ENCODE measurements at places on chromosomes 2 and 18.

DNA sequence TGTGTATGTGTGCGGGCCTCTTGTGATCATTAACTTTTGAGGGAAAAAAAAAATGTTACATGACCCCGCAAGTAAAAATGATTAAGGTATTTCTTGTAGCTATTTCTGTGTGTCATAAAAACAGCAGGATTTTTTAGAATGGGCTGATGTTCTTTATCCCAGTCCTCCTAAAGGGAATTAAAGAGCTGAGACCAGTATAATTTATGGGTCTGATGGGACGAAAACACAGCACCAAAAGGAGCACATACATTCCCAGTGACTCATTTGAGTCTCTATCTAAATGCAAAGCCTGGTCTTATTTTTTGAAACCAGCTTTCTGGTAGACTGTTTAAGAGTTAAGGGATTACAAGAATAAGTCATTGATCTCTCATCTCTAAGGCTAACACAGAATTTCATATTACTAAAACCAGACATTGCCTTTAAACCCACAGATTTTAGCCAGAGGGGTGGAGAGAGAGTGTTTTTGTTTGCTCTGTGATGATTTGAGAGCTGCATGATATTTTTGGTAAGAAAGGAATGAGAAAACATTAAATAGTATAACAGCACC, 342.3 kb upstream of the EPHA4 start:
- no peak for DNase-seq

DNA sequence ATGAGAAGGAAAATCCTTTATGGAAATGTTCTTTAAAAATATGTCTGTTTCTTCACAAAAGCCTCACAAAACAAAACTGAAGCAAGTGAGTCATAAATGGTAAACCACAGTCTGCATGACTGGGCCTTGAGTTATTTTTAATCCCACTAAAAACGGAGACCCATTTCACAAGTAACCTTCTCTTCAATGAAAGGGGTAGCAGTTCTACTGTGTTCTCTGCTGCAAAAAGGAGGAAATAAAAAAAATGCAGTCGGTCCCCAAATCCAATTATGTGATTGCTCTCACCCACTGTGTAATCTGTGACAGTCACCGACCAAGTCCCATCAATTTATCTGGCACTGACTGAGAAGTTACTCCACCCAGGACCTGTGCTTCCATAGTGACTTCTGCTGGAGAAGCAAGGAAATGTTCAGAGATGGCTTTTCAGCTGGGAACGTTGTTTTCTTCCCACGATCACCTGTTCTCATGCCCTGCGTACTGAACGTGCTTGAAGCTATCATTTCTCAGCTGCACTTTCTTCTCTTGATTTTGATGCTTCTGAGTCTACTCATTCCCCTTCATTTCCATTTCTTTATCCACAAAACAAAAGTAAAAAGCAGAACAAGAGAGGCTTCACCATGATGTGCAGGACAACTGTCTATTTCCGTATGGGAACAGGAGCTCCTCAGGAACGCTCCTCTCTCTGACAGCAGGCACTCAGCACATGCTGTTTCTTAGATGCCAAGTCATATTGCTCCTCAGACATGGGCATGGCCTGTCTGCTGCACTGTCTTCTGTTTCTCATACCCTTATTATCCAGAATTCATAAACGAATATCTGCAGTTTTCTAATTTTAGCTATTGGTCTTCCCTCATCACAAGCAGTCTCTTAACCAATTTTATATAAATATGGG, 80.0 kb upstream of the TMEM200C start:
- no peak for DNase-seq

GRCh38 chr2:46722142-46722541, 193.5 kb downstream of the MCFD2 start:
- DNase-seq, result no peak

DNA sequence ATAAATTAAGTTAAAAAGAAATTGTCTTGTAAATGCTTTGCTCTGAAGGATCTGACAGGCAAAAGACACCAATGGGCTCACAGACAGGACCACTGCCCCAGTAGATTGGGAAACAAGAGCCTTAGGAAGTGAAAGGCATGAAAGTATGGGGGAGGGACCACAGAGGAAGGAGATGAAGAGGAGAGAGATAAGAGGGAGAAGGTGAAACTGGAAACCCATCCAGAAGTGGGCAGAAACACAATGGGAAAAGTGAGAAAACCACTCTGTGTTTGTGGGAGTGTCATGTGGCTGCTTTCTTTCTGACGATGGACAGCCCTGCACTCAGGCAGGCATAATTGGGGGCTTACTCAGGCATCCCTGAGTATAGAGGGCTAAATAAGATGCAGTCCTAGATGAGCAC, 101.5 kb upstream of the STON1 start:
- no peak for DNase-seq

DNA sequence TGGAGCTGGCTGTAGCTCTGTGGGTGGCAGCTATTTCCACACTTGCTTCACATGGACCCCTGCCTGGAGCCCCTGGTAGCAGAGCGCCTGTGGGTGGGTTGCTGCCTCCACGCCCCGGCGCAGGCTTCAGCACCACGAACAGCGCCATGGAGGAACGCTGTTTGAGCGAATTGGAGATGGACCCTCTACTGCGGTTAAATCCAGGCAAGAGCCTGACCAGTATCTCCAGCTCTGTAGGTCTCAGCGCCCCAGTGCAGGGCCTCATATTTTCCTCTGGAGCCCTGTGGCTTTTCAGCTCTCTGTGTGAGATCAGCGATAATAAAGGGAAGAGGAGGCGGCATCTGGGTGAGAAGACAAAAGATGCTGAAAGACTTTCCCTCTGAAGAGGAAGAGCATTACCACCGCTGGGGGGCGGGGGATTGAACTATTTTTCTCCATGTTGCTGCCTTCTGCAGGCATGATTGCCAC, 12.0 kb downstream of the ONECUT2 start:
- no peak for DNase-seq

- DNase-seq, result no peak
Measured at GRCh38 chr2:63980794-63981193, 38.4 kb downstream of the VPS54 start.

- DNase-seq, result no peak
Measured at GRCh38 chr2:10119601-10120157, 2.9 kb upstream of the RRM2 start.

DNA sequence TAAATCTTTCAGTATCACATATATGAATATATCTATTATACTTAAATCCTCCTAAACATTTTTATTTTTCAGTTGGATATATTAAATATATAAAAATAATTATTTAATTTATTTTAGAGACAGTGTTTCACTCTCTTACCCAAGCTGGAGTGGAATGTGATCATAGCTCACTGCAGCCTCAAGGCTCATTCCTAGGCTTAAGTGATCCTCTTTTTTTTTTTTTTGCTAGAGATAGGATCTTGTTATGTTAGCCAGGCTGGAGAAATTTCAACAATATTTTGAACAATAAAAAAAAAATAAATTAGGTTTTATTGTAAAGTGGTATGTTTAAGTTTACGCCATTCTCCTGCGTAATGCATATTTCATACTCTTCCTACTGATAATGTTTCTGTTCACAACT, 4.2 kb downstream of the SPAST start:
- DNase-seq, result no peak

DNA sequence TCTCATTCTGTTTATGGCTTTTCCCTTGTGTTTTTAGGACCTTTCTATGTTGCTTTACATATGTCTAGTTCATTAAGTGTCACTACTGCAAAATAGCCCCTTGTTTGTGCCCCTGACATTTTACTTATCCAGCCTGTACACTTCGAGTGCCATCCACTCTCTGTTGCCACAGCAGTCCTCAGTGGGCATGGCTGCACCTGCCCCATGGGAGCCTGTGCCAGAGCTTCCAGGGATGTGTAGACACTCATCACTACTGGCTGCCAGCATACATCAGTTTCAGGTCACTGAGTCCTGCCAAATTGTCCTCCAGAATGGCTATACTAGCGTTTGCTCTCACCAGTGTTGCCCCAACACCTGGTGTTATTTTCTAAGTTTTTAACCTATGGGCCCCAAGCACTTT, 80.4 kb downstream of the ARMC9 start:
- DNase-seq, result no peak

DNA sequence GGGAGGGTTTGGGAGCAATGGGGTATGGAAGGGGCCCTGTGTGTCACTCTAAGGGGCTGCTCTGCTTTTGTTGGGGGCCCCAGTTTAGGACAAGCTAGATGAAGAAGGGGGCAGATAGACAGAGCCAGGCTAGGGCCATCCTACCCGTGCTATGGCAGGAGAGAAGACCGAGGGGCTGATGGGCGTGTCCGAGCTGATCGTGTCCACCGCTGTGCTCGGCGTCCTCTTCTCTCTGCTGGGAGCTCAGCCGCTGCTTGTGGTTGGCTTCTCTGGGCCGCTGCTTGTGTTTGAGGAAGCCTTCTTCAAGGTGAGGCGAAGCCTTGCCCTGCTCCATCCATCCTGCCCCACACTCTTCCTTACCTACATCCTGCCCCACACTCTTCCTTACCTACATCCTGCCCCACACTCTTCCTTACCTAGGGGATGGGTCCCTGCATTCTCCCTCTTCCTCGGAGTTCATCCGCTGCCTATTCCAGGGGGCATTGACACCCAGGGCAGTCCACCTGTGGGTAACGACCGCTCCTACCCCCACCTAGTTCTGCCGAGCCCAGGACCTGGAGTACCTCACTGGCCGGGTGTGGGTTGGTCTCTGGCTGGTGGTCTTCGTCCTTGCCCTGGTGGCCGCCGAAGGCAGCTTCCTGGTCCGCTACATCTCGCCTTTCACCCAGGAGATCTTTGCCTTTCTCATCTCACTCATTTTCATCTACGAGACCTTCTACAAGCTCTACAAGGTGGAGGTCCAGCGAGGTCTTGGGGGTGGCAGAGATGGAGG, 8.9 kb downstream of the SLC4A3 start:
- no peak for DNase-seq

GRCh38 chr2:192254444-192254843, 59.7 kb upstream of the TMEFF2 start:
- DNase-seq, result no peak

DNA sequence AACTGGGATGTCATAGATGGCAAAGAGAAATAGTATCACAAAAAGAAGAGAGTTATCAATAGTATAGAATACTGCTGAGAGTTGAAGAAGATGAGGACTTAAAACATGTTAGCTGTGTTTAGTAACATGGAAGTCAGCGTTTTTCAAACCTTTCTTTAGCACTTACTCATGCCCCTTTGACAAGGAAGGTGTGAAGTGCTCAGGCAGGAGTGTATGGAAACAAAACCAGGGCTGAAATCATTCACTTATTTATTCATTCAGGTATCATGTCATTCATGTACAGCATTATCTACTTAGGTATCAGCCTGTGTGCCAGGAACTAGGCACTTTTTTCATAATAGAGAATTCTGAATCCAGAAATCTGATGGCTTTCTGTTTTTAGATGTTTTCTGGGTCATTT, 27.2 kb downstream of the CD28 start:
- no peak for DNase-seq

Measured in CD8-positive, alpha-beta T cell (primary cell).